ENCODE measurements at places on chromosomes 6 and 20. TPM values are rescaled to one million over a fixed set of nuclear protein-coding genes. Genes with fewer than 3 reads are reported as not detected.

DNA sequence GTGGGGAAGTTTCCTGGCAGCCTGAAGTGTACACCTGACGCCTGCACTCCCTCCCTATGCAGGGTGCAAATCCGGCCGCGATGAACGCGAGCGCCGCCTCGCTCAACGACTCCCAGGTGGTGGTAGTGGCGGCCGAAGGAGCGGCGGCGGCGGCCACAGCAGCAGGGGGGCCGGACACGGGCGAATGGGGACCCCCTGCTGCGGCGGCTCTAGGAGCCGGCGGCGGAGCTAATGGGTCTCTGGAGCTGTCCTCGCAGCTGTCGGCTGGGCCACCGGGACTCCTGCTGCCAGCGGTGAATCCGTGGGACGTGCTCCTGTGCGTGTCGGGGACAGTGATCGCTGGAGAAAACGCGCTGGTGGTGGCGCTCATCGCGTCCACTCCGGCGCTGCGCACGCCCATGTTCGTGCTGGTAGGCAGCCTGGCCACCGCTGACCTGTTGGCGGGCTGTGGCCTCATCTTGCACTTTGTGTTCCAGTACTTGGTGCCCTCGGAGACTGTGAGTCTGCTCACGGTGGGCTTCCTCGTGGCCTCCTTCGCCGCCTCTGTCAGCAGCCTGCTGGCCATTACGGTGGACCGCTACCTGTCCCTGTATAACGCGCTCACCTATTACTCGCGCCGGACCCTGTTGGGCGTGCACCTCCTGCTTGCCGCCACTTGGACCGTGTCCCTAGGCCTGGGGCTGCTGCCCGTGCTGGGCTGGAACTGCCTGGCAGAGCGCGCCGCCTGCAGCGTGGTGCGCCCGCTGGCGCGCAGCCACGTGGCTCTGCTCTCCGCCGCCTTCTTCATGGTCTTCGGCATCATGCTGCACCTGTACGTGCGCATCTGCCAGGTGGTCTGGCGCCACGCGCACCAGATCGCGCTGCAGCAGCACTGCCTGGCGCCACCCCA lies 1.2 kb downstream of the GPR6 start:
- DNase-seq, result no peak

GRCh38 chr20:1841554-1842140 lies 53.6 kb upstream of the SIRPA start:
- no peak for DNase-seq

- DNase-seq, result no peak
Observed at GRCh38 chr6:144320741-144321140, 35.6 kb downstream of the UTRN start.

- DNase-seq, result no peak
Observed at GRCh38 chr6:63176181-63176580, 35.1 kb upstream of the FKBP1C start.

FOXS1 gene
- not detected for total RNA-seq
